ENCODE measurements at places on chromosomes 16 and 17.

DNA sequence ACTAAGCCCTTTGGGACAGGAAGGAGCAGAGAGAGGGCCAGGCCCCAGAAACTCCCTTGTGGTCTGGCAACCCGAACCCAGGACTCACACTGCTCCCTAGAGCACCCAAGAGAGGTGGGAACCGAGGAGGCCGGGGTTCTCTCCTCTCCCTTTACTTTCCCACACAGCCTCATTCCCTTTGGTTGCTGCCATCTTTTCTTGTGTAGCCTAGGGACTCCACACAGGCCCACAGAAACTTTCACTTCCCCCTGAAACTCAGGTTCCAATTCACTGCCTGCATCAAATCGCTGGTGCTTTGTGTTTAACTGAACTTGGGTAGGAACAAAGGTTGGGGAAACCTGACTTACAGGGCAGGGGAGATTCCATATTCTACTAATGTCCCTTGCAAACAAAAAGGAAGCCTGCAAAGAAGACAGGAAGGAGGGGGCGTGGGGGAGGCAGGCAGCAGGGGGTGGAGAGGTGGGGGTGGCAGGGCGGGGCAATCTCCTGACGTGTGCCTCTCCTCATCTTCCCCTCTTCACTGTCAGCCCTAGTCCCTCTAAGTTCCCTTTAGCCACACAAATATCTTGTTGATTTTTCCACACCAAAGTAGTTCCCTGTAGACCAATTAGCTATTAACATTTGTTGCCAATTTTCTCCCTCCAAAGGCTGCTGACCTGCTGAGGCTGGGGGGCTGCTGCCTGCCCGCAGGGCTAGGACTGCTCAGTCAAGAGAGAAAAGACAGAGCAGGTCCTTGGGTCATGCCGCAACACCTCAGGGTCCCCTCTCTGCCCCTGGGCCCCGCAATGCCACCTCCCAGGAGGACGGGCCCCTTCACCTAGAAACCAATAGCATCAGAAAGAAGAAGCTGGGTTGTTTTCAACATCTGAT is 8.0 kb downstream of the ST3GAL2 start:
- DNase-seq: peak; percentile 52

- DNase-seq: no peak
Measured at GRCh38 chr17:34206569-34206968, 48.5 kb upstream of the CCL2 start.

- DNase-seq: no peak
Measured at GRCh38 chr16:27208796-27209195, 5.5 kb downstream of the KDM8 start.

DNA sequence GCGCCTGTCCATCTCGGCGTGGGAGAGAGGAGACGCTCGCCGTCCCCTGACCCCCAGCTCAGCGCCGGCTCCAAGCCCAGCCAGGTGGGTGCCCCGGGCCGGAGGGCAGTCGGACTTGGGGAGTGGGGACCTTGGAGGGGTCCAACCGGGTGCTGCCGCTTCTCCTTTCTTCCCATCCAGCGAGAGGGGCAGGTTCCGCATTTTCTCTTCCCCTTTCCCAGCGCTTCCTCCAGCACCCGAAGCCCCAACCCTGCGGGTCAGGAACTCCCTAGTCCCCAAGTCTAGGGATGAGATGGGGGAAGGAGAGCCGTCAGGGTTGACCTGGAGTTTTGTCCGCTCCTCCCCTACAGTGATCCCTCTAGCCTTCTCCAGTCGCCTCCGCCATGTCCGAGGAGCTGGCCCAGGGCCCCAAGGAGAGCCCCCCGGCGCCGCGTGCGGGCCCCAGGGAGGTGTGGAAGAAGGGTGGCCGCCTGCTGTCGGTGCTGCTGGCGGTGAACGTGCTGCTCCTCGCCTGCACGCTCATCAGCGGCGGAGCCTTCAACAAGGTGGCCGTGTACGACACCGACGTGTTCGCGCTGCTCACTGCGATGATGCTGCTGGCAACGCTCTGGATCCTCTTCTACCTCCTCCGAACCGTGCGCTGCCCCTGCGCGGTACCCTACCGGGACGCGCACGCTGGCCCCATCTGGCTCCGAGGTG is at the start of gene OTOP2:
Gene OTOP2 (plus strand): TSS at position 24 of the 699 bp plus-strand sequence. CDS start 360 bp downstream, at position 384.
- DNase-seq: peak; percentile 6

- no peak for DNase-seq
Measured at GRCh38 chr16:86734543-86735460, 156.5 kb downstream of the FOXL1 start.

GRCh38 chr17:77404812-77405581 is 264.2 kb downstream of the SEC14L1 start:
- peak; percentile 88 for DNase-seq

- no peak for DNase-seq
Measured at GRCh38 chr17:56111706-56112485, 41.4 kb upstream of the ANKFN1 start.

- no peak for DNase-seq
Measured at GRCh38 chr17:77696721-77697460, 261.6 kb upstream of the TNRC6C start.

- DNase-seq: no peak
Measured at GRCh38 chr16:22929461-22929860, 115.5 kb downstream of the HS3ST2 start.

DNA sequence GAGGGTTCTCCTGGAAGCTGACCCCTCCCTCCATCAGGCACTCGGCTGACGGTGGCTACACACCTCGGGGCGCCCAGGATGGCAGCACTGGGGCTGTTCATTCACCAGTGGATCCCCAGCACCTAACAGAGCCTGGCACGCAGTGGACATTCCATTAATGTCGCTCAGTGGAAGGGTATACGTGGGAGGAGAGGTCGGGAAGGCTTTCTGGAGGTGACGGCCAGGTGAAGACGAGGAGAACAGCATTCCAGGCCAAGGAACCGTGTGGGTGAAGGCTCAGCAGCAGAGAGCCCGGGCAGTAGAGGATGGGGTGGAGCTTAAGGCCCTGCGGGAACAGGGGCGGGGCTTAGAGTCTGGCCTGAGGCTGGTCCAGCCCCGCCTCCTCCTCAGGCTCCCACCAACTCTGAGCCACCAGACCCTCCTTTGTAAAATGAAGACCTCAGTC is 2.5 kb upstream of the HS3ST6 start:
- DNase-seq: no peak

- DNase-seq: no peak
Measured at GRCh38 chr16:79188115-79188738, 412.3 kb downstream of the MAF start.

GRCh38 chr16:64950731-64951130 is 171.1 kb downstream of the CDH11 start:
- no peak for DNase-seq

DNA sequence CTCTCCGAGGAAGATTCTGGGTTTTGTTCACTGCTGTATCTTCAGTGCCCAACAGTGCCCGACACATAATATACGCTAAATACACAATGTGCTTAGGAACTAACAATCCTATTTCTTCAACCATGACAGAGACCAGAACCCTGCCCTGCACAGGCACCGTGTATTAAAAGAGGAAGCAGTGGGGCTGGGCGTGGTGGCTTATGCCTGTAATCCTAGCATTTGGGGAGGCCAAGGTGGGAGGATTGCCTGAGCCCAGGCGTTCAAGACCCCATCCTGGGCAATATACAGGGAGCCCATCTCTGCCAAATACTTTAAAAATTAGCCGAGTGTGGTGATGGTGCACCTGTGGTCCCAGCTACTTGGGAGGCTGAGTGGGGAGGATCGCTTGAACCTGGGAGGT is 19.3 kb downstream of the ARL2BP start:
- DNase-seq: no peak

GRCh38 chr17:57490890-57491289 is 234.6 kb downstream of the MSI2 start:
- no peak for DNase-seq

DNA sequence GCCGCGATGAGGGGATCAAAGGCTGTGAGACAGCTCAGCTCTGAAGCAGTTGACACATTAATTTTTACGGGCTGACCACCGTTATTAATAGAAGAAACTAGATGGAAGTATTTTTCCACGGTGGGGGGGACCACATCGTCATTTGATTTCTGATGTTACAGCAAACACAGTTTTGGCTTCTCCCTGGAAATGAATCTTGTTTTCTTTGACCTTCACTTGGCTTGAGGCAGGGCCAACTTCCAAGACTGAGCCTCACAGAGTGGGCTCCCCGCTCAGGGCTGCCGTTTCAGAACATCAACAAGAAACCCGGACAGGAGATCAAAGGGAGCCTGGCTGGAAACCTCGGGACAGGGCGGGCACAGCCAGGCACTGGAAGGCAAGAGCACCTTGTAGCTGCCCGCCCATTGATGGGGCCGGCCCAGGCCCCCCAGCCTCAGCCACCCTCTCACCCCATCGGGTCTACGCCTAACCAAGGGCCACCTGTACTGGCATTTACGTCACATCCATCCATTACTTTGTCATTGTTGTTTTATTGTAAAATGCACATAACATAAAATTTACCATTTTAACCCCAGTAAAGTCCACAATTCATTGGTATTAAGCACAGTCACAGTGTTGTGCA is 124.6 kb downstream of the C16orf95 start:
- DNase-seq: no peak

DNA sequence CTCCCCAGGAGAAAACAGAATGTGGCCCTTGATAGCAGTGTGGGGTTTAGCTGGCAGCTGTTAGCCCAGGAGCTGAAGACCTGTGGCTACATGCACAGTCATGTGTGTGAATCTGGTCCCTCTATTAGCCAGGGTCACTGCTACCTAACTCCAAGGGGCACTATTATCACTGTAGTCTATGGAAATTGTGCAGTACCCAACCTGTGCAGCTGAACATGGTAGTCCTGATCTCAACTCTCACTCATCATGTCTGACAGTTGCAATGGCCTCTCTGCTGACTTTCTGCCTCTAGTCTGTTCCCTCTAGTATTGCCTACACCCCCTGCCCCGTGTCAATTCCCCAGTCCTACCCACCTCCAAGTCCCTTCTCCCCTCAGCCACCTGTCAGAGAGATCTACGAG is 67.4 kb downstream of the RAB11FIP4 start:
- DNase-seq: no peak

DNA sequence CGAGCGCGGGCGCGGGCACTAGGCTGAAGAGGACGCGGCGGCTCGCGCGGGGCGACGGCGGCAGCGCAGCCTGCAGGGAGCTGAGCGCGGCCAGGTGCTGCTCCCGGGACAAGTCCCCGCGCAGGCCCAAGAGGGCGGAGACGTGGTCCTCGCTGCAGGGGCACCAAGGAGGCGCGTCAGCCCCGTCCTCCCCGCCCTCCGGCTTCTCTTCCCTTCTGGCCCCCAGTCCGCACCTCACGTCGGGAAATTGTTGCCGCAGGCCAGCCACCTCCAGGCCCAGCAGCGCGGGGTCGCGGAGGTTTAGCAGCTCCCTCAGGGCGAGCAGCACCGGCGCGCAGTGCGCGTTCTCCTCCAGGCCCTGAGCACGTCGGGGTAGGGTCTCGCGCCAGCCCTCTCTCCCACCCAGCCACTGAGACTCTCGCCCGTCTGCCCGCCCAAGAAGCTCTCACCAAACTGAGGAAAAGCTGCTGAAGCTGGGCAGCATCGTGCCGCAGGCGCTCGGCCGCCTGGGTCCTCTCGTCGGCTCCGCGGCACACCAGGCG is 761 bp upstream of the MATCAP1 start:
- DNase-seq: no peak

DNA sequence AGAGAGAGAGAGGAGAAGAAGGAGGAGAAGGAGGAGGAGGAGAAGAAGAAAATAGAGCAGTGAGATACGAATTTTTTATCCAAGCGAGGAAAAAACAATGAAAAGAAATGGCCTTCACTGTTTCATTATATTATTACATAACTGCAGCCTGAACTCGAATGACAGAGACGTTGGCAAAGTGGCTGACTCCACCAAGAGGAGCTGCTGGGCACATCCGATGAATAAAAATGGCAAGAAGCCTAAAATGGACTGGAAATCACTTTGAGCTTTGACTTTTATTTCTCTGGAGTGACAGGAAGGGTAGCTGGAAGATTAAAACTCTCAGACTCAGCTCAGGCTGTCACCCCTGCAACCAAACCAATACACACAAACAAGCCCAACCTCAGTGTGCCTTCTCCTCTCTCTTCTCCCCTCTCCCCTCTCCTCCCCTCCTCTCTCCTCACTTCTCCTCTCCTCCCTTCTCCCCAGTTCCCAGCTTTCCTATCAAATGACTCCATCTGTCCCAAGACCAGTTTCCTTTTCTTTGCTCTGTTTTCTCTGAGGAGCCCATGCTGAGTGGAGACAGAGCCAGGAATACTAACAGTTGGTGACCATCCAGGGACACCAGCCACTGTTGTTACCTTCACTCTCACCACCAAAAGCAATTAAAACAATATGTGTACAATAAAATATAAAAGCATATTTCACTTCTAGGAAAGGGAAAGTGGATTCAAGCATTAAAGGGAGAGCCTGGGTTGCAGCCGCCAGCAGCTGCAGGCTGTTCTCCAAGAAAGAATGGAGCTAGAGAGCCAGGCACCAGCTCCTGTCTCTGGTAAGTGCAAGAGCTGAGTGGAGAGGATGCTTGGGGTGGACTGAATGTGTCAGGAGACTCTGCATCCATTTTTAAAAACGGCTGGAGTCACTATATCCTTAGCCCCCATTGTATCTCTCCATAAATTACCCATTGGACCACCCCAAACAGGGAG is 51.2 kb downstream of the SOX9 start:
- no peak for DNase-seq

- no peak for DNase-seq
Measured at GRCh38 chr16:54098247-54098646, 188.3 kb downstream of the IRX3 start.

DNA sequence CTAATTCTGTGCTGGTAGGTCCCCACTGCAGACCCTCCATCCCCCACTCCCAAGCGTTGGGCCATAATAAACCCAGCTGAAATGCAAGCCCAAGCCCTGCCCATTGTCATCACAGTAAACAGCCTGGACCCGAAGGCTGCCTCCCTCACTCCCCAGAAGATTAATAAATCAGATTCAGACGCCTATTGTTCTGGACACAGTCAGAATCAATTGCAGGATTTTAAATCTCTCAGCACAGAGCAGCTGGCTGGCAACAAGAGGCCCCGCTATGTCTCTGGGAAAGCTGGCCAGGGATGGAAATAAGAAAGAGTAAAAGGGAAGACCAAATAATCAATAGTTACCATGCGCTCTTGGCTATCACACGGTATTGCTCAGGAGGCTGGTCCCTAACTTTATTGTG is 93.9 kb downstream of the C17orf67 start:
- DNase-seq: no peak

- DNase-seq: no peak
Measured at GRCh38 chr17:4716081-4716480, 5.6 kb downstream of the ARRB2 start.
